ENCODE measurements at places on chromosomes 3 and 15.

GRCh38 chr3:13621381-13622221 is 72.7 kb downstream of the FBLN2 start:
- no peak for DNase-seq

GRCh38 chr3:18740631-18741583 is 315.8 kb upstream of the SATB1 start:
- DNase-seq = peak; percentile 53

DNA sequence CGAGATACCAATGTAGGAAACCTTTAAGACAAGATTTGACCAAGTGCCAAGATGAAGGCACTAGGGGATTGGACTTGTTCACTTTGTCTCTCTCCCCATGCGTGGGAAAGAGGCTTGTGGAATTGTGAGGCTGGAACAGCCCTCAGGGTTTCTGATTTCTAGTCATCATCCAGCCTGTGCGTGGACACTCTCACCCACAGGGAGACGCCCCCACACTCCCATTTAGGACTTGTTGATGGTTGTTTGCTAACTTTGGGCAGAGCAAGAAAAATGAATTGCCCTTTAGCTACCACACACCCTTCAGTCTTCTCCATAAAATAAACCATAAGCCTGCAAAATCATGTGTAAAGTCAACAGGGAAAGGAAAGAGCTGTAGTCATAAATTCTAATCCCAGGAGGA is 18.4 kb downstream of the ACKR2 start:
- DNase-seq = no peak

GRCh38 chr15:33644304-33644703 is 324.0 kb upstream of the CHRM5 start:
- no peak for DNase-seq

DNA sequence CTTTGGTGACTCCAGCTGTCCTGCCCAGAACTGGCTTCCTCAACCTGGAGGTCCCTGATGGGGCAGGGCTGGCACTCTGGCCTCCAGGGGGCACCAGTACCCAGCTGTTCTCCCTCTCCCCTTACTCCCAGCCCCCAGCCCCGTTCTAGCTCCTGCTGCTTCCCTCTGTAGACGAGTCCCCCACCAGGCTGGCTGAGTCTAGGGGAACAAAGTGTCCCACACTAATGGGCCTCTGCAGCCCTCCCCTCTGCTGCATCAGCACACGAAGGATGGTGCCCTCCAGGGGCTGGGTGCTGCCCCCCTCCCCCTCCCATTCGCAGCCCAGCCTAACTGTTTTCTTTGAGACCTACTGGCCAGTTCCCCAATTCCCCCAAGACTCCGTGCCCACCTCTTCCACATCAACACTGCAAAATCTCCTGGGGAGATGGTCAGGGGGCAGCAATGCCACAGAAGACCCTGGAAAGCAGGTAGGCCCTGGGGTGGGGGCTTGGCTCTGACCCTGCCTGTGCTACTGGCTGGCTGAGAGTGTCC is 4.2 kb downstream of the RHCG start:
- no peak for DNase-seq

DNA sequence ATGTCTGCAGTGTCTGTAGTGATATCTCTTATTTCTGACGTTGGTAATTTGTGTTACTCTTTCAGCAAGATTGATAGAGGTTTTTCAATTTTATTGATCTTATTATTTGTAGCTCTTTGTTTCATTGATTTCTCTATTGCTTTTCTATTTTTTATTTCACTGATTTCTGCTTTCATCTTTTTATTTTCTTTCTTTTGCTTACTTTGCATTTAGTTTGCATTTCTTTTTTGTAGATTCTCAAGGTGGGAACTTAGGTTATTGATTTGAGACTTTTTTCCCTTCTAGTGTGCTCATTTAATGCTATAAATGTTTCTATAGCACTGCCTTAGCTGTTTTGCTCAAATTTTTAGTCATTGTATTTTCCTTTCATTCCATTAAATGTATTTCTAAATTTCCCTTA is 49.5 kb upstream of the GABRG3 start:
- DNase-seq = no peak

DNA sequence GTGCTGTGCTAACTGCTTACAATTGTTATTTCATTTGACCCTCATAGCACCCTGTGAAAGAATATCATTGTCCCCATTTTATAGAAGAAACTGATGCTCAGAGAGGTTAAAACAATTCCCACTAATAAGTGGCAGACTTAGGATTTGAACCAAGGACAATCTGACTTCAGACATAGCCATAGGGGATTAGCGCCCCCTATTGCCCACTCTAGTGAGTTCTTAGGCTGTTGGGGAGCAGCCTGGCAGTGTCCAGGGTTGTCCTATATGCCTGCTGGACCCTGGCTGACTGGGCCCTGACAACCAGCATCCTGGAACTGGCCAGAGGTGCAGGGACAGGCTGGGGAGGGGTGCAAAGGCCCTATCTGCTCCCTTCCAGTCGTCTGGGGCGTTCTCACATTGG is 15.4 kb downstream of the DPH3 start:
- no peak for DNase-seq

GRCh38 chr15:28955993-28956421 is 70.2 kb downstream of the APBA2 start:
- DNase-seq = no peak

- DNase-seq = peak; percentile 18
These were observed 3.9 kb upstream of the DNASE1L3 start for GRCh38 chr3:58214484-58215316.

GRCh38 chr3:57872606-57873005 is 116.5 kb downstream of the SLMAP start:
- no peak for DNase-seq

DNA sequence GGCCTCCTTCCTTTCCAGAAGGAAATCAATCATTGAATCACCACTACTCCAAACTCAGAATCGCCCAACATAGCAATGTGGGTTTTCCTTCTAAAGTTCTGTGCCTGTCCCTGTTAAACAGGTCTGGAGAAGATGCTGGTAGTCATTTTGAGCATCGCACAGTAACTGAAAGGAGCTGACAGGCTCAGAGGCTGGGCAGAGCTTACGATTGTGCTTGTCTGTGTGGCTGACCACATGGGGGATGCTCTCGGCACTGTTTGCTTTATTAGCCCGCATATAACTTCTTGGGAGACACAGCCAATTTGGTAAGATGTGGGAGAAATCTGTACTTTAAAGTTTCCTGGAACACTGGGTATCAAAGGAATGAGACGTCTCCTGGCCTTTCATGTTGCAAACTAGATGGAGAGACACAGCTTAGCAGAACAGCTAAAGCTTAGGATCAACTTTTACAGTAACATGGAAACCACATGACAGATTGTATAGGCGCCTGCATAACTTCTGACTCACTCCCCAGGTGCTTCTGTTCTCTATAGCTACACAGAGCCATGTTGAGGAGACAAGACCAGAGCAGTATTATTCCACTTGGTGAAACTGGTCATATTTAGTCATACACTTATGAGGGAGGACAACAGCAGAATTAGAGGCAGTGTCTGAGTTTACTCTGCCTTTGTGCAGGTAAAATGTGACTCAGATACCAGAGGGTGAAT is 374.1 kb downstream of the RORA start:
- no peak for DNase-seq

- peak; percentile 92 for DNase-seq
These were observed 611 bp upstream of the BNIP2 start for GRCh38 chr15:59689626-59690236.

DNA sequence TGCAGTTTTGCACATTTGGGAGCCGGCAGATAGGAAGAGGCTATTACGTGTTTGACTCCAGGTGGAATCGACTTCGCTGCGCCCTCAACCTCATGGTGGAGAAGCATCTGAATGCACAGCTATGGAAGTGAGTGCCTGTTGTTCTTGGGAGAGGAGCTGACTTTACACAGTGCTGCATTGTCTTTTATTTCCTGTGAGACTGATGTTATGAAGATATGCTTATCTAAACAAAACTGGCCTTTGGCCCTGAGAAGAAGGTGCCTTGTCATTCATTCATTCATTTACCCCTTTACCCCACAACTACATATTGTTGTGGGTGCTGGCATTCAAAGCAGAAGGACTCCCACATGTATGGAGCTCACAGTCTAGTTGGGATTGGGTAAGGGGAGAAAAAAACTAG is 32.6 kb downstream of the PSMD6 start:
- DNase-seq = no peak

GRCh38 chr15:33256874-33257273 is 53.9 kb upstream of the RYR3 start:
- no peak for DNase-seq

- DNase-seq = peak; percentile 82
These were observed 19.8 kb upstream of the NUDT16 start for GRCh38 chr3:131361464-131362421.

DNA sequence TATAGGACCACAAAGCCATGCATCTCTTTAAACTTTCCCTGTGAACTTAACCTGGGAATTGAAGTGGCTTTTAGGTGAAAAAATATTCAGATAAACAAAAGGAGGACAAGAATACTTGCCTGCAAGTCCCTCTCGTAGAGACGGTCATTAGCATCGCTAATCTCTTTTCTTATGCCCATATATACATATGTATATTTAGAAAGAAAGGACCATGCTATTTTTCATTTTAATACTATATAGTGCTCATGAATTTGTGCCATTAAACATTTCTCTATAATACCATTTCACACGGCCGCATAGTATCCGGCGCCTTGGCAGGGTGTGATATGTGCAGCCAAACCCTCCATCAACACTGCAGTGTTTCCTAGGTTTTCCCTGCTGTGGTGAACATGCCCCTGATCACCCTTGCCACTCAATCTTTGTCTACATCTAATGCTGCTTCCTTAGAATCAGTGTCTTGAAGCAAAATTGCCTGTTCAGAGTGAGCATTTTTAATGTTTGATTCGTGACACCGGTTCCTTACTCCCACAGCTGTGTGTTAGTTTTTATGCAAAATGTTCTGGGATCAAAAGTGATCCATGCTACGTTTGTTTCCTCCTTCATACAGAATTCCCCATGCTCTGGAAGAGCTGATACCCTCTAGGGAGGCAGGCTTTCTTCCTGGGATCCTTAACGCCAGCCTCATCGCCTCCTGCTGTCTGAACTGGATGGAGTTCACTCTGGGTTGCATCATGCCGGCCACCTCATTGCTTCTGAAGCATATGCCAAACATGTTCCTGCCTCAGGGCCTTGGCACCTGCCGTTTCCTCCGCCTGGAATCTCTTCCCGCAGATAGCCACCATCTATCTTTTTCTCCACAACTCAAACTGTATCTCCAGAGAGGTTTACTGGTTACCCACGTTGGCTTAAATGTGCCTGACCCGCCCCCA is 118.1 kb downstream of the FBLN2 start:
- DNase-seq = no peak

DNA sequence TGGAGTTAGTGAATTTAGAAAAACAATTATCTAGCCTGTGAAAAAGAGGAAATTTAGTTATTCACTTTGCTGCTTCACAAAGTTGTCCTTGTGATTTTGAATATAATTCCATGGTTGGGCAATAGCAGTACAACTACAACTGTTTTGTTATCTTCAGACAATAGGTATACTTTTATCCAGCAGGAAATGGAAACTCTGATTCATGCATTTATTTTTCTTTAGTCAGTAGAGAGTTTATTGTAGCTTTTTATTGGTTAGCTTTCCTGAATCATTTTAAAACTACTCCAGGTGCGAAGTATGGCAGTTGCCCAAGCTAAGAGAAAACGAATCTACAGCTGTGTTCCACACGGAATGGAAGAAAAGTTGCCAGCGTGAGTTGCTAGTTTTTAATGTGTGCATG is 80.3 kb downstream of the TM4SF4 start:
- DNase-seq = no peak

DNA sequence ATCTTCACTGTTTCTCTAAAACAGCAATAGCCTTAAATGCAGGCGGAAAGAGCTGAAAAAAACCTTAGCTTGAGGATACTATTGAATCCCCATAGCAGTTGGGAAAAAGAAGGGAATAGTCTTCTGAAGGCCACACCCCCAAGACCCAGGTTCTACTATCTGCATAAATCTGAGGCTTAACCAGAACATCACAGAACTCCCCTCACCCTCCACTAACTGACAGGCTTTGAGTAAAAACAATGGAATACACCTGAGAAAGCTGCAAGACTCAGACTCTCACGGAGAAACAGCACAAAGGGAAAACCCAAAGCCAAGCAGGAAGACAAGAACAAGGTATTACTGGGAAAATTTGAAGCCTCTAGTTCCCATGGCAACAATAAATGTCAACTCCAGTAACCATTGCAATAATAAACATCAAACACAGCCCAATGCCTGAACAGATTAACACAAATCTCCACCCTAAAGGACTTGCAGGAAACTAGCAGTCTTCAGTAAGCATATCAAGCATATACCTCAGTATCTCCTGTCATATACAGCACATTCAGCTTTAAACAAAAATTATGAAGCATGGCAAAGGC is 56.4 kb downstream of the TMCC1 start:
- DNase-seq = no peak

DNA sequence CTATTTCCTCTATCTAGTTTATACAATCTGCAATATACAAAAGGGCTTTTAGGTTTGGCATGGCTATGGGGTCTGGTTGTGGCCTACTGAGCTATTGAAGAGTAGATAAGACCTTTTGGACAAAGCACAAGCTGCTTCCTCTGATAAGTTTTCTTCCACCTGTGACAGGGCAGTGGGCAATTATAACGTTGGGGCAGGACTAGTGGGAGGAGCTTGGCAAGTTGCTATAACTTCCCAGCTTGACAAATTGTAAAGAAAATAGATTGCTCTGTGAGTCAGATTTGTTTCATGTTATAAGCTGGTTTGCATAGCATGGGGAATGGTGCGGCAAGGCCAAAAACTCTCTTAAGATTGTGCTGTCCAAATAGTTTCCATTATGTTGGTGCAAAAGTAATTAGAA is 64.9 kb downstream of the SLC7A14 start:
- DNase-seq = no peak

DNA sequence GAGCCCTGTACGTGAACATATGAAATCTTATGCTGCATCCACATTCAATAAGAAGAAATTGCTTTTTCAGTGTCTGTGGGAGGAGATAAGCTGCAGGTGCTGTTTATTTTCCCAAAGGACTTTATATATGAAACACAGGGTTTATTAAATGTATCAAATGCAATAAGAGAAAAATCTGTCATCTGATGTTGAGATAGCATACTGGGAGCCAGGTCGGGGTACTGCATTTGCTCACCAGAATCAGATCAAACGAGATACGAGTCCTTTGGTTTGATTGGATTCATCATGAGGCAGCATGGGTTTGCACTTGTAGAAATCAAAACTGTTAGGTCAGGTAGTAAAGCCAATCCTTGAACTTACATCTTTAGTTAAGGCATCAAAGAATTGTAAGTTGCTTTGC is 91.4 kb downstream of the SLC49A4 start:
- DNase-seq = no peak

DNA sequence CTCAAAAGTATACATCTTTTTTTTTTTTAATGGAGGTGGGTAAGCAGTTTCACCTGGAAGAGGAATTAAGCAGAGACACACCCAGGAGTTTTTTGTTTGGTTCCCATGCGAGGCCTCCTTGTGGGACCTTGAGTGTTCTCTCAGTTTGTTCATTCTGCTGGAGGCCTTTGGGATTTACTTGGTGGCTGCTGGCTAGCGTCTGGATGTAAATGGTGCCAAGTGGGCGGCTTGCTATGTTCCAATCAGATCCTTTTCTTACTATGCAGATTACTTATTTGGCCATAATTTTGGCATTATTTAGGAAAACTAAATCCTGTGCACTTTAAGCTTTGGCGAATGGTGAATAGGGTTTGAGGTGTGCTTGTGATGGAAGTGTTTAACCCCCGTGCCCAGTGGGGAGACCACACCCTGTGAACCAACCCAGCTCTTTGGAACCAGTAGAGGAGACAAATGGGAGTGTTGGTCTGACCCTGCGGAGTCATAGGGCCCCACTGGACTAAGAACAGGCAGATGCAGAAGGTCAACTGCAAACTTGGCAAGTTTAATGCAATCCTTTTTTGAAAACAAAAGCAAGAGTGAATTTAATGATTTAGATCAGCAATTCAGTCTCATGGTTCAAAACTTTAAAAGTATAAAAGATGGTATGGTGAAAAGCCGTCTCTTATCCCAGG is 79.4 kb downstream of the EBLN2 start:
- DNase-seq = no peak

GRCh38 chr3:64257100-64257755 is 32.0 kb upstream of the PRICKLE2 start:
- DNase-seq = no peak

Measured in adrenal gland (tissue), 19 donors.